Lung microvascular endothelial cell (primary cell): ENCODE measurements at places on chromosomes 7 and 10. TPM values are rescaled to one million over a fixed set of nuclear protein-coding genes. Genes with fewer than 3 reads are reported as not detected.

- no peak for DNase-seq
Measured at GRCh38 chr10:131431978-131432690, 120.6 kb upstream of the TCERG1L start.

Gene VSTM2A
- total RNA-seq = not detected in 2 replicates

Gene LRRD1
- total RNA-seq = under 0.01 TPM in 2 replicates

- DNase-seq = no peak
Measured at GRCh38 chr10:91590142-91590903, 42.5 kb downstream of the PPP1R3C start.

Gene MACROH2A2
- total RNA-seq = under 0.01 TPM in 1 of 2 replicates, not detected in the other

Gene PRKRIP1
- total RNA-seq = 8.1 and 10.3 TPM in 2 replicates

Gene ARHGAP19
- total RNA-seq = 6.2 and 8.3 TPM in 2 replicates

Gene RET
- total RNA-seq = 0.44 and 6.5 TPM in 2 replicates

- DNase-seq = no peak
Measured at GRCh38 chr10:86261470-86261869, 105.1 kb downstream of the GRID1 start.

Gene RABGEF1
- 14.6 and 23.4 TPM in 2 replicates for total RNA-seq

GRCh38 chr7:74272305-74273038 lies 16.7 kb upstream of the CLIP2 start:
- DNase-seq = peak; percentile 90

Gene JCAD
- total RNA-seq = 46.2 and 60.5 TPM in 2 replicates

Gene CH25H
- 3.0 and 4.4 TPM in 2 replicates for total RNA-seq

DNA sequence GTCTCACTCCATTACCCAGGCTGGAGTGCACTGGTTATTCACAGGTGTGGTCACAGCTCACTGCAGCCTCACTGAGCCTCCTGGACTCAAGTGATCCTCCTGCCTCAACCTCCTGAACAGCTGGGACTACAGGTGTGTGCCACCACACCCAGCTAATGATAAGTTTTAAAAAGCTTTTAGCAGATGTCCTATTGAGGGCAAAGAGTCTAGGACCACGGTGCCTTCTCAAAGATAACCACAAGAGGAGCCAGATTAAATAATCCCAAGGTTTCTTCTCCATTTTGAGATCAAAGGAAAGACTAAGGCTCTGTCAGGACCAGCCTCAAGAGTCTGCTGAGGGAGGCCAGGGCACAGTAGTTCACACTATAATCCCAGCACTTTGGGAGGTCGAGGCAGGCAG lies 4.7 kb downstream of the ATP5MF start:
- no peak for DNase-seq

Gene KIAA1217
- 2.8 and 8.5 TPM in 2 replicates for total RNA-seq

GRCh38 chr10:97197030-97197500 lies 11.3 kb upstream of the SLIT1 start:
- no peak for DNase-seq

- peak; percentile 39 for DNase-seq
Measured at GRCh38 chr7:46682836-46683624, 762.0 kb upstream of the IGFBP3 start.

- DNase-seq = no peak
Measured at GRCh38 chr7:140418653-140419052, 14.8 kb downstream of the RAB19 start.

Gene SYT15B
- 0.87 and 0.99 TPM in 2 replicates for total RNA-seq

DNA sequence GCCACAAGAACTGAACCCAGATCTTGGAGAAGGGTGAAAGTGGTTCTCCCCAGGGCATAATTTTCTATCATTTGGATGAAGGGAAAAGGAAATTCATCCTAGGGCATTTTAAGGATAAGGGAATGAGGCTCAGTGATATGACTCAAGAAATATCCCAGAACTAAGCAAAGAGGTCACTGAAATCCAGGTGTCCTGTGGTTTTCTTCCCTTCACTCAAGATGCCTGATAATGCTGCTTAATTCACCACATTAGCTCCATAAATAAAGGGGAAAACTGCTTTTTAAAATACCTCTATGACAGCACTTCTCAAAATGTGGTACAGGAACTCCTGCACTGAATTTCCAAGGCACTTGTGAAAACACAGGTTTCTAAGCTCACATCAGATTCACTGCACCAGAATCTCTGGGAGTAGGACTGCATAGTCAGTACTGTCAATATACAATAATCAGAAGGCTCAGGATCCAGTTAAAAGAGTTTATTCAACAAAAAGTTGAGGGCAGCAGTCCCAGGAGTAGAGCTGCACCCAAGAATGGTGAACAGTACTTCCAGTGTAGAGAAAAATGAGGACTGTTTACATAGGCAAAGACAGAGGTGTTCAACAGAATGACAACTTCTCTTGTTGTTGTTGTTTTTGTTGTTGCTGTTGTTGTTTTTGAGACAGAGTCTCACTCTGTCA lies 2.9 kb downstream of the IFIT3 start:
- DNase-seq = no peak

GRCh38 chr7:97771576-97771975 lies 39.7 kb downstream of the TAC1 start:
- no peak for DNase-seq

Gene MSS51
- 0.22 and 0.60 TPM in 2 replicates for total RNA-seq

GRCh38 chr7:6317797-6318438 lies 45.5 kb upstream of the CYTH3 start:
- DNase-seq = peak; percentile 76

- no peak for DNase-seq
Measured at GRCh38 chr7:19939746-19940145, 166.3 kb upstream of the TMEM196 start.

Gene WDR86
- not detected in 2 replicates for total RNA-seq

- no peak for DNase-seq
Measured at GRCh38 chr7:30308389-30308788, 24.0 kb downstream of the ZNRF2 start.

DNA sequence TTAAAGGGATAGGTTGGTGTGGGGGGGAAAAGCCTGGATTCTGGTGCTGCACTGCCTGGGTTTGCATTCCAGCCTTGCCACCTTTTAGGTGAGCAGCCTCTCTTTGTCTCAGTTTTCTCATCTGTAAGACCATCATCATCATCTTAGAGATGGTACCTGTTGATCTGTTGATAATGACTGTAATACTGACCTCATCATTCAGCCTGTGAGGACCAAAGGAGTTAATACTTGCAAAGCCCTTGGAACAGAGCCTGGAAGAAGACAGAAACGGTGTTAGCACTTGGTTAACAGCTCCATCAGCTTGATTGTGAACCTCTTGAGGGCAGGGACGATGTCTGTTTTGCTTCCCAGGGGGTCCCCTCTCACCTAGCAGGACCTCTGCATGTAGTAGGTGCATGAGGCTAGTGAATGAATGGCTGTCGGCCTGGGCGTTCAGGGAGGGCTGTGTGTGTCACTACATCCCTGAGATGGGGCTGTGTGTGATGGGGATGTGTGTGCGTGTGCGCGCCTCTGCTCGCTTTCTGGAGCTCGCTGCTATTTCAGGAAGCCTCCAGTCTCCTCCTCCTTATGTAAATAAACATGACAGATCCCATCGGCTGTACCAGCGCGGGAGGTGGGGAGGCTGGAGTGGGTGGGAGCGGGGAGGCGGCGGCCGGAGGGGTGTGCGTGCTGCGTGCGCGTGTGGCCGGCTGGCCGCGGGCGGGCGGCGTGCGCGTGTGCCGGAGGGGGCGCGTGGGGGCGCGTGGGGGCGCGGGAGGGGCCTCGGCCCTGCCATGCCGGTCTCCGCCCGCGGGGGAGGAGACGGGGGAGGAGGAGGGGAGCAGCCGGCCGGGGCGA lies 61.2 kb downstream of the NEURL1 start:
- DNase-seq = peak; percentile 27

DNA sequence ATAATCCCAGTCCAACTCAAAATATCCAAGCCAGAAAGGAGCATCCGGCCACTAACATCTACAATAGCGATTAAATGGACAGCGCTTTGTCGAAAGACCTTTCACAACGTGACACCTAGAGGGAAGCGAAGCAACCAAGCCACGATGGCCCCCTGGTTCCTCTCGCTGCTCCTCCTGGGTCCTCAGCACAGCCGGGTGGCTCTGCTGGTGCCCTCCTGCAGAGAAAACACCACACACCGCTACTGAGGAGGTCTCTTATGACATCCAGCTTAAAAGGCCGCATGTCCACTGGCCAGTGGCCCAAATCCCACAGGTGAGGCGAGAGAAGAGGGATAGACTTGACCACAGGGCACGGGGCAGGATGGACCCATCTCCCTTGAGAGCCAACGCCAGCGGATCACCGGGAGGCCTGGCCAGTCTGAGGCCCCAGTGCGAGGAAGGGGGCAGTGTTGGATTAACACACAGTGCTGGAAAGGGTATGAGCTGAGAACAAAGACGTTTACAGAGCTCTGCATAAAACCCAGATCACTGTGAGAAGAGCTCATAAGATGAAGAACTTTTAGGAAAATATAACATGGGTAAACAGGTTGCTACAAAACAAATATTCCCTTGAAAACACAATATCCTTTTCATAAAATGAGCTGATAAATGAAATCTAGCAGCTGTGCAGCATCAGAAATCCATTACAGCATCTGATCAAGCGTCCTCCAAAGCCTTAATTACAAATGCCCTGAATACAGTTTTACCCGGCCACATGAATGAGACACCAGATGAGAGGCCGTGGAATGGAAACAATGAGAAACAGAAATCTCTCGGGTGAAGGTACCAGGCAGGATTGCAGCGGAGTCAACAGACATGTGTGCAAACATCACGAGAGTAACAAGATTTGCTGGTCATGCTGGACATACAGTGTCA lies 236.7 kb downstream of the DIP2C start:
- DNase-seq = no peak

Gene CYP3A7
- total RNA-seq = not detected in 2 replicates

GRCh38 chr7:42012786-42013360 lies 224.1 kb downstream of the GLI3 start:
- DNase-seq = no peak

GRCh38 chr10:1044146-1044545 lies 4.8 kb downstream of the IDI1 start:
- no peak for DNase-seq

DNA sequence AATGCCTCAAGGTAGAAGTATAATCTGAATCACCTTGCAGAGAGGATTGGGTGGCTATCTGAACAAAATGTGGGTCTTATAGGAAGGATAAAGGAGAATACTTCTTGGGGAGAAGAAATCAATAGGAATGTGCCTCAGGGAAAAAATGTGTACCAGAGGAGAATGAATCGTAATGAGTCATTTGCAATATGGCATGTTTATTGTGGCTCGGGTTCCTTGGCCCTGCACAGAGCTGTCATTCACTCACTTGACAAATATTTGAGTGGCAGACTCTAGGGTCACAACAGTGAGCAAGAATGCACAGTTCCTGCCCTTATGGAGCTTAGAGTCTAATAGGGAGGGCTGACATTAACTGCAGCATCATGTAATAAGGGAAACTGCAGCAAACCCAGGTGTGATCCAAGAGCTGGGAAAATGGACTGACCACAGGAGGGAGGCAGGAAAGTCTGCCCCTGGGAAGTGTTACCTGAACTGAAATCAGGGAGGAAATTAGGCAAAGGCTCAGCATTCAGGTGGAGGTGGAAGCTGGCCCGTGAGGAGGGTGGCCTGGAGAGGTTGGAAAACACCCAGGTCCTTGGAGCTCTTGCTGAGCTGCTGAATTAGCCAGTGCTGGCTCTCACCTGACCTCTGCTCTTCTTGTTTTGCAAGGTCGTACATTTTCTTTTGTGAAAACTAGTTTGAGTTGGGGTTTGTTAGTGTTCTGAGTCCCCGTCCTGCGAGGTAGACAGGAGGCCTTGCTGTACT lies 203.9 kb downstream of the FRMD4A start:
- DNase-seq = no peak

DNA sequence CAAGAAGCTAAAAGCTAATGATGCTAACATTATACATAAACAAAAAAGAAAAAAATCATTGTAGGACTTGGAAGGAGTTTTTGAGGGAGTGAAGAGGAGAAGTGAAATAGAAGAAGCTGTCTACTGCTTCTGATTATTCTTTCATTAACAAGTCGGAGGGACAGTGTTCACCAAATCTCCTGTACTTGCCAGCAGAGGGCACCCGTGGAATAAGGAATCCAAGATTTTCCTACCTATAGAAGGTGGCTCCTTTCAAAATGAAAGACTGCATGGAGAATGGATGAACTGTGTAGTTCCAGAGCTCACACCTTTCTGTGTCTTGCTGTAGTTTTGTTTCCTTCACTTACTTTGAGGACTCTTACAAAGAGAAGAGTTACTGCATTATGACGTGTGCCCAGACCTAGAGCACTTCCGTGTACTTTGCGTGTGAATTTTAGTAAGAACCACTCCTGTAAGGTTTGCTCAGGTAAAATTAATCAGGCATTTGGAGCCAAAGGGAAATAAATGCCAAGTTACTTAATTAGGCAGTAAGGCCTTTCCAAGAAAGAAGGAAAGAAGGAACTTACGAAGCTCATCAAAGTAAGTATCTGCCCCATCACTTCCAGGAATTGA lies 145.1 kb downstream of the SEMA3D start:
- DNase-seq = peak; percentile 86

DNA sequence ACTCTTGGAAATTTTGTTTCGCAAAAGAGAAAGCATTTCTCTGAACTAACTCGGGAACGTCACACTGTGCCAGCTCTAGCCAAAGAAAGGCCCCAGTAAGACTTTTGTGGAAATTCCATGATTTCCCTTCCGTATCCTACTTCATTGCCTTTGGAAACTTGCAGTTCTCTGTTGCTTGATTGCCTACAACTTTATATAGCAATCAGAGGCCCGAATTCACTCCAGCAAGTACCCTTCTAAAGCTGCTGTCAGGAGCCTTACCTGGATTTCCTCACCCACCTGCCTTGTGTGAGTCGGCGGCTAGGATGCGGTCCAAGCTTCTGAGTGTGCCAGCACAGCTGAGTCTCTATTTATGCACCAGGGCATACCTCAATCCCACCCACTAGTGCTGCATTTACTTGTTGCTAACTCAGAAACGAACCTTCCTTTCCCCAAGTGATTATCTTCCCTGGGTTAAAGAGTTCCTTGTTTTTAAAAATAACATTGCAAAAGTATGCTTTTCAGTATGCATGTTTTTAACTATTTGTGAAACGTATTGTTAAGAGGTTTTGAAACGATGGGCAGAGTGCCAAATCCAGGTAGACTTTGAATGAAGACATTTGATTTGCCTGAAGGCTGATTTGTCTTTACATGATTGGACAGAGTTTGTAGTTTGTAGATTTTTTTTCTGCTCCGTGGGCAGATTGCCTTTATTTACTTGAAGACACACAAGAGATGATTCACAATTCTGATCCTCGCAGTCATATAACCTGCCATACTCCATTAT lies at the start of gene AGR2:
TSS of gene AGR2 (minus strand) at position 326 of the 766 bp plus-strand sequence. CDS start 3,203 bp downstream, outside the sequence.
- no peak for DNase-seq

GRCh38 chr7:68185631-68186456 lies 1189.2 kb downstream of the TYW1 start:
- DNase-seq = no peak

DNA sequence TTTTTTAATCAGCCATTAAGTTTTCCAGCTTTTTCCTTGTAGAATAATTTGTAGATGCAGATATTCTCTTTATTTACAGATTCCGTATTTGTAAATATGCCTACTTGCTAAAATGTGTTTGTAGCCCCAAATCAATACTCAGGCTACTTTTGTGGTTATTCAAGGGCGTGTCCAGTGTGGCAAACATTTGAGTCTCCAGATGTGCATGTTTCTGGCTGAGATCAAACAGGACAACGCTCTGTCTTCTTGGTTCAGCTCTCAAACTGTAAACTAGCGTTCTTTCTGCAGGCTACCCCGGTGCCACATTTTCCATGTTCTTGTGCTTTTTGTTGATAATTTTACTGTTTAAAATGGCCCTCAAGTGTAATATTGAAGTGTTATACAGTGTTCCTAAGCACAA lies 16.2 kb upstream of the OR2A5 start:
- no peak for DNase-seq
